GM13977 (cell line): ENCODE measurements at places on chromosomes 1 and 21.

DNA sequence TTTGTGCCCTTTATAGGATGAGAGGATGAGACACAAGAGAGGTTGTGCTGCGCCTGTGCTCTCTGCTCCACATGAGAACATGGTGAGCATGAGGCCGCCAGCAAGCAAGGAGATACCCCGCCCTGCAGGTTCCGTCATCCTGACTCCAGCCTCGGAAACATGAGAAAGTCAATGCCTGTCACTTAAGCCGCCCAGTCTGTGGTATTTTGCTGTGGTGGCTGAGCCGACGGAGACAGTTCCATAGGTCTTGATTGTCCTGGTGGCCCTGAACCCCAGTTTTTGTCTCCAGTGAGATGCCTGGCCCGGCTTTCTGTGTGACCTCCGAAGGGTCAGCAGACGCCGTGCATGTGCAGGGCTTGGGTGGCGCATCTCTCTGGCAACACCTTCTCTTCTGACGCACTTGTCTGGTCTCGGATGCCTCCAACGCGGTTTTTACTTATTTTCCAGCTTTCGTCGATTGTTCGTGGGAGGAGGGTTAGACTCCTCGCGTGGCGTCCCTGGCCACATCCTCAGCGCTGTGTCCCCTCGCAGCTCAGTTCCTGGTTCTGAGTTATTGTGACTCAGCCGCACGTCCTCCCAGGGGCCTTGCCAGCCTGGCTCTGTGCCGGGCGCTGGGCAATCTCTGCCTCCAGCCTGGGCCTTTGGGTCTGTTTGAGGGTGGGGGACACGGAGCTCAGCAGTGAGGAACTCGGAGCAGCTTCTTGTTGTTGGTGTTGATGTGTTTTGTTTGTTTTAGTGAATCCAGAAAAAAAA is 70.0 kb downstream of the FAAP20 start:
- DNase-seq, result no peak

GRCh38 chr1:108695535-108695934 is 3.4 kb downstream of the PRPF38B start:
- no peak for DNase-seq

DNA sequence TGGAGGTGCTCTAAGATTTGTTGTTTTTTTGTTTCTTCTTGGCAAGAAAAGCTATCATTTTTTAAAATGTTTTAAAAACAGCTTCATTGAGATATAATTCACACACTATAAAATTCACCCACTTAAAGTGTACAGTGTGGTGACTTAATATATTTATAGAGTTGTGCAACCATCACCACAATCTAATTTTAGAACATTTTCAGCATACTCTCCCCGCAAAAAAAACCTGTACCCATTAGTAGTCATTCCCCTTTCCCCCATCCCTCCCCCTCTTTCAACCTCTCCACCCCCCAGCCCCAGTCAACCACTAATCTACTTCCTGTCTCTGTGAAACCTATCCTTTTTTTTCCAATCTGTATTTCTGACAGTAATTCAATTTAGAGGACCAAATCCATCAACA is 30.6 kb downstream of the ZC3H11B start:
- no peak for DNase-seq

DNA sequence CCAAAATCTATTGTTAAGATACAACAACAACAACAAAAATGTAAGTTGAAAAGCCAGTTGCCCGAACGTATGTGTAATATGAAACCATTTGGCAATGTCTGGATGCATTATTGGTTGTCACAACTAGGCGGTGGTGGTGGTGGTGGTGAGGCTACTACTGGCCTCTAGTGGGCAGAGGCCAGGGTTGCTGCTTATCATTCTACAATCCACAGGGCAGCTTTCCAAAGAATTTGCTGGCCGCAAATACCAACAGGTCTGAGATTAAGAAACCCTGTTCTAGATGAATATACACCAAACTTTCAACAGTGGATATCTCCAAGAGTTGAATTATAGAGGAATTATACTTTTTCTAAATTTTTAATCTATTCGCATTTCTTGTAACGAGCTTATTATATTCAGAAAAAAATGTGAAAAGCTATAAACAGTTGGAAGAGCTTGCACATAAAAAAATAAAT is 26.8 kb upstream of the ZNF697 start:
- DNase-seq, result peak; percentile 50
